ENCODE measurements at places on chromosomes 16 and 17.

- DNase-seq: no peak
Measured at GRCh38 chr16:59180083-59180476, 446.0 kb upstream of the GOT2 start.

DNA sequence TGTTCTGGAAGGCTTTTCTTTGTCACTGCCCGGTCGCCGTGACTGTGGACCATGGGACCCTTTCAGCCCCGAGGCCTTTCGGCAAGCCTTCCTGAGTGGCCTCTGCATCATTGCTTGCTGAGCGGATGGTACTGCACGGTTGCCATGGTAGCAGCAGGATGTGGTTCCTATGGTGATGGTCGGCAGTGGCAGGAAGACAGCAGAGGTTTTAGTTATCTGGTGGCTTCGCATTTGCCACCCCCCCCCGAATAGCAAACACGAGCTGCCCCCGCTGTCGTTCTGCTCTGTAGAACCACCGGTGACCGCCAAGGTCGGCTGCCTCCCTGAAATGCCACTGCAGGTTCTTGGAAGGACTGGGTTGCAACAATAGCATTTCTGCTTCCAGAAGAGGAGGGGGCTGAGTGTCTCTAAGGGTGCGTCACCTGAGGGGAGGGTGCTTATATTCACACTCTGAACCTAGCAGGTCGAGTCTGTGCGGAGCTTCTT, 76.6 kb downstream of the CMIP start:
- DNase-seq: peak; percentile 39

GRCh38 chr17:28225867-28226266, 93.1 kb upstream of the TMEM97 start:
- no peak for DNase-seq

GRCh38 chr17:44178133-44178532, 7.6 kb downstream of the ASB16 start:
- DNase-seq: no peak

DNA sequence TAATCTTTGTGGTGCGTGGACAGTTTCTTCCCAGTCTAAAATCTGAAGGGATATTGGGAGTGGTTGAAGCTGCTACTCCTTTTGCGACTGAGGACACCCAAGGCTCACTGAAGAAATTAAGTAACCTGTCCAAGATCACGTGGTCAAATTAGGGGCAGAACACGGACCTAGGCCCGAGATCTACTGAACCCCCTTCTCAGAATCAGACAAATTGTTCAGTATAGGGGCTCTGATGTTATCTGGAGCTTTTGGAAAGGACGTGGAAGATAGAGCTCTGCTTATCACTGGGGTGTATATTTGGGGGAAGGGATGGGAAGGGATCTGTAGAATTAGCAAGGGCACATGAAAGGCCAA, 857 bp downstream of the TANGO6 start:
- no peak for DNase-seq

GRCh38 chr17:2174468-2175293, 119.8 kb downstream of the HIC1 start:
- no peak for DNase-seq

- no peak for DNase-seq
Measured at GRCh38 chr17:72843591-72843990, 248.9 kb downstream of the SLC39A11 start.

DNA sequence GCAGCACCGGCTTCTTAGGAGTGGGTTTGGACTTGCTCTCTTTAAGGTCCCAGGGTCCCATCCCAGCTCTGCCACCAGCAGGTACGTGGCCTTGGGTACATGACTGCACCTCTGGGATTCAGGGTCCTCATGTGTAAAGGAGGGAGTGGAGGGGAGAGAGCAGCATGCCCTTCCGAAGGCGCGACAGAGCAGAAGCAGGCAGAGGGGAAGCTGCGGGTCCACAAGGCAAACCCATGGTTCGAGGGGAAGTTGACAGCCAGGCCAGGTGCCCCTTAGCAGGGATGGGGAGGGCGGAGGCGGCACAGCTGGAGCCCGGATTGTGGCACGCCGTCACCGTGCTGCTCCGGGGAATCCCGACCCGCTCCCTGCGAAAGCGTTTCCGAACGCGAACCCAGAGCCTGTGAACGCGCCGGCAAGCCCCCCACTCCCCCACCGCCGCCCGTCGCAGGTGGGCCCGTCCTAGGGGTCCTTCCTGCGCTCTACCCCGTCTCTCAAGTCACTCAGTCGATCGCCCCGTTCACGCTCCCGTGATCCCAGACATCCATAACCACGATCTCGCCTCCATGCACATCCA, 4.1 kb upstream of the TBX2 start:
- DNase-seq: no peak

- no peak for DNase-seq
Measured at GRCh38 chr16:19274165-19274797, 11.2 kb upstream of the CLEC19A start.

DNA sequence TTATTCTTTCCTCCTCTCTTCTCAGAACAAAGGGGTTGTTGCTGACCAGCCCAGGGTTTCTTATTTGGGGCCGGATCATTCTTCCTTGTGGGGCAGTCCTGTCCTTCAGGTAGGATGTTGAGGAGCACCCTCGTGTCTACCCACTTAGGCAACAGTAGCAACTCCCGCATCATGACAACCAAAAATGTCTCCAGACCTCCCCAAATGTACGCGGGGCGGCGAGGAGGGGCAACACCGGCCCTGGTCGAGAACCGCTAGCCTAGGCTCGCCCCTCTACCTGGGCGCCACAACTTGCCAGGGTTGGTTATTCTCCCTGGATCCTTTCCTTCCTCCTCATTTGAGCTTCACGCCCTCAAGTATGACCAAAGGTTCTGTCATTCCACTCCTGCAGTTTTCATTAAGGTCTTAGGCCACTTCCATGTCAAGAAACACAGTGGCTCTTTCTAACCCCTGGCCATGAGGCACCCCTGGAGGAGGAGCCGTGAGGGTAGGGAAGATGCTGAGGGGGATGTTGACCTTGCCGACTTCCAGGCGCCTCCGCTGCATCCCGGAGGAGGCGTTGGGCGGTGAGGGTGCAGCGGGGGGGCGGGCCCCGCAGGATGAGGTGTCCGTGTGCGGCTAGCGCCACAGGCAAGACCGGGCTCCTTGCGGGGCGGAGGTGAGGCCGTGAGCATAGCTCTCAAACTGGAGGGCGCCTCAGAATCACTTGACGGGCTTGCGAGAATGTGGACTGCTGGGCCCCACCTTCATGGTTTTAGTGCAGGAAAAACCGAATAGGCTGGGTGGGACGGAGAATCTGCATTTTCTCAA, 712 bp upstream of the SPECC1 start:
- DNase-seq: peak; percentile 12

GRCh38 chr17:33280162-33280943, 12.7 kb downstream of the ASIC2 start:
- DNase-seq: no peak

GRCh38 chr16:937723-938122, 33.1 kb downstream of the LMF1 start:
- no peak for DNase-seq

GRCh38 chr16:46830417-46830901, 521 bp downstream of the C16orf87 start:
- peak; percentile 24 for DNase-seq

- DNase-seq: no peak
Measured at GRCh38 chr16:1032607-1033006, 39.9 kb upstream of the SSTR5 start.

DNA sequence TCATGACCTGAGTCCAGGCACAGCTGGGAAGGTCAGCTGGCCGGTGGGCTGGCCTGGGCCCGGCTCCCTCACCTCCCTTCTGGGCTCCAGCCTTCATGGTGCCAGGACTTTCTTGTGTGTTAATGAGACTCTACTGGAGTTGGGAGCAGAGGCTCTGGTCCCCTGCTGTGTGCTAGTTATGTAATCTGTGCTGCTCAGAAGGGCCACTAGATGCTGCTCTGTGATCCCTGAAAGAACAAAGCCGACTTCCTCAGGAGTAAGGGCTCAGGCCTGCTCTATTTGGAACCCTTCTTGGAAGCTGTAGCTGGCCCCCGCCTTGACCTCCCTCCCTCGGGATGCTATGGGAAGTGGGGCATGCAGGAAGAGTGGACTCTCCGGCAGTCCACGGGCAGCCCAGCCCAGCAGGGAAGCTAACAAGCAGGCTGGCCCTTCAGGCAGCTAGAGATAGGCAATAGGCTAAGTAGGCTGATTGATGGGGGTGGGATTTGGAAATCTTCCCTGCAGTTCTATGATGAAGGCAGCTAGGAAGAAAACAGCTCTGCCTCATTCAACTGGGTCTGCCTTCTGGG, 3.3 kb upstream of the CDK5R1 start:
- DNase-seq: no peak

DNA sequence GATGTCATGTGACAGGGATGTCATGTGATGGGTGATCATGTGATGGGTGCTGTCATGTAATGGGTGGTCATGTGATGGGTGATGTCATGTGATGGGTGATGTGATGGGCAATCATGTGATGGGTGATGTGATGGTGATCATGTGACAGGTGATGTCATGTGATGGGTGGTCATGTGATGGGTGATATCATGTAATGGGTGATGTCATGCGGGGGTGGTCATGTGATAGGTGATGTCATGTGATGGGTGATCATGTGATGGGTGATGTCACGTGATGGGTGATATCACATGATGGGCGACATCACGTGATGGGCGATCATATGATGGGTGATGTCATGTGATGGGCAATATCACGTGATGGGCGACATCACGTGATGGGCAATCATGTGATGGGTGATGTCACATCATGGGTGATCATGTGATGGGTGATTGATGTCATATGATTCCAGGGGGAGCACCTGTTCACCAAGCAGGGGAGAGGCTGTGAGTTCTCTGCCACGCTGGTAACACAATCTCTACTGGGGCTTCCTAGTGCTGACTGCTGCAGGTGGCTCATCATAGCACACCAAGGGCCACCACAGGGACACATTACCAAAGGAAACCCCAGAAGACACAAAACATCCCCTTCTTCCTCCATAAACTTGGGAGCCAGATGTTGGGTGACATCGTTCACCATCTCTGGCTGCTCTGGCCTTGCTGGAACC, 16.5 kb downstream of the CD300LB start:
- no peak for DNase-seq

DNA sequence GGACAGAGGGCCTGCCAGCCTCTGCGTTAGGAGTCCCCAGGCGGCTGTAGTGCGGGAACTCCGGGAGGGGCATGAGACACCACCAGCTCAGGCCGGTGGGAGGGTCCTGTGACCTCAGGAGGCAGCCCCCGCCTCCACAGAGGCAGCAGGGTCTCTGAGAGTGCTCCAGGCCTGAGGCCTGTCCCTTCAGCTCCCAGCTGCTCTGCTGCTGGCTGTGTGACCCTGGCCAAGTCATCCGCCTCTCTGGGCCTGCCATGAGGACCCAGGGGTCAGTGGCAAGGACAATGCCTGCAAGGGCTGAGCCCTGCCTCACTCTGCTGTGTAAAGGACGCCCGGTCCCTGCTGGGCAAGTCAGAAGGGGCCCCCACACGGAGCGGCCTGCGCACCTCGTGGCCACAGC, 27.1 kb upstream of the ZFPM1 start:
- DNase-seq: no peak

- no peak for DNase-seq
Measured at GRCh38 chr16:5965321-5965720, 867.7 kb upstream of the EEF2KMT start.

DNA sequence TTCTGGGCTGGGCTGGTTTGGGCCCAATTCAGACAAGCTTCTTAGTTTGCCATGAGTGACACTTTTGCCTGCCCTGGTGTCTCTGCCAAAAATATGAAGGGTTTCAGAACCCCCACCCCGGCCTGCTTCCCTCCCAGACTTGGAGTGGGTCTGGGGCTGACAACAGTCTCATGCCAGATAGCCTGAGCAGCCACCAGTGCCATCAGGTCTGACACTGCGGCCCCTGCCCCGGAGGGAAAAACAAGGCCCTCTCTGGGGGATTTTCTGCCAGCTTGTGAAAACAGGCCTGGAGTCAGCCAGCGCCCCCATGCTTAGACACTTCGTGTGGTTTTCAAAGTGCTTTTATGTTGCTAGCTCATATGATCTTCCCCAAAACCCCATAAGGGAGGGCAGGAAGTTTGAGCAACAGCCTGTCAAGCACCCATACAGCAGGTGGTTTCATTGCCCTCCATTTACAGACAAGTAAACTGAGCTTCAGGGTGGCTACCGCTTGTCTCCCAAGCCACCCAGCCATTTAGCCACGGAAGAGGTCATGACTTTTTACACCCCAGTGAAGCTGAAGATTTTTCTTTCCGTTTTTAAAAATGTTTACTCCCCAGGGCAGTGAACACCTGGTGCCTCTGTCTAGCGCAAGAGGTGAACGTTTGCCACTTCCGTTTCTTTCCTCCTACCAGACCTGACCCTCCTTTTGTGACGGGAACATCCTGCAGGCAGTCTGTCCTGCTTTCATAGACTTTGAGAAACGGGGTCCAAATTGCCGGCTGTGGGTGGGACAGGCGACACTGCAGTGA, 300.6 kb downstream of the SEC14L1 start:
- DNase-seq: no peak

DNA sequence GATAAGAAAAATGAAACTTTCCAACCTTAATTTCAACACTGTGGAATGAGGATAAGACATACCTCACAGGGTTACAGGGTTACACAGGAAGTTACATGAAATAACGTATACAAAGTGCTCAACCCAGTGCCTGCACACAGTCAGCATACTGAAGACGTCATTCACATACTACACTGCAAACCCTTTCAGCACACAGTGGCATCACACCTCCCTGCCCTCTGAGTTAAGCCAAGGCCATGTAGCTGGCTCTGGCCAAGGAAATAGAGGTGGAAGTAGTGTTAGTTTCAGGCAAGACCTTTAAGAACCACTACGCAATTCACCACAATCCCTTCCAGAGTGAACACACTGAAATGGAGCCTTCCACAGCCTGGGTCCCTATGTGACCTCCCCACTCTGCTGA, 46.6 kb upstream of the GSG1L start:
- DNase-seq: no peak

DNA sequence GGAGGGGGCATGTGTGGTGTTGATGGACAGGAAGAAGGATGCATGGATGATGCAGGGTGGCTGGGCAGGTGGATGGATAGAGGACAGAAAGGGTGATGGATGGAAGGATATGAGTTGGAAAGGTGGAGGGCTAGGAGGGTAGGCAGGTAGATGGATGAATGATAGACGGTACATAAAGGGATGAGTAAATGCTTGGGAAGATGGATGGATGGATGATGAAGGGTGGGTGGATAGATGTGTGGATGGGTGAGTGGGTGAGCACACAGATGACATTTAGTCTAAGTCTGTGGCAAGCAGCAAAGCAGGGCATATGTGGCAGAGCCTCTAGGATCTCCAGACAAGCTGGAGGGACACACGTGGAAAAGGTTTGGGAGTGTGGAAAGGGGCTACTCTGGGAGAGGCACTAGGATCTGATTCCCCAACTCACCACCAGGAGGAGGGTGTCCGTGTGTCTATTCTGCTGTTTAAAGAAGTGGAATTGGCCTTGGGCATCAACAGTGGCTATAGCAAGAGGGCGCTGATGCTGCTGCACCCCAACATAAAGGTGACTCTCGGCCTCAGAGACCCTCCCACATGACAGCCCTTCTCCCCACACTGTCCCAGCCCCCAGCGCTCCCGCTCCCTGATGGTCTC, 8.2 kb downstream of the PLD2 start:
- DNase-seq: no peak

GRCh38 chr17:62343764-62344270, 36.5 kb upstream of the EFCAB3 start:
- DNase-seq: no peak

Measured in stimulated activated CD4-positive, alpha-beta T cell treated with anti-CD3 and anti-CD28 coated beads, Interleukin-1b, Interleukin-23, amount 100 ng/mL, for 4 hours (primary cell).